ENCODE measurements at places on chromosomes 4 and X.
A peak's percentile ranks its signal among the peaks of the same experiment; 100 is the strongest.

DNA sequence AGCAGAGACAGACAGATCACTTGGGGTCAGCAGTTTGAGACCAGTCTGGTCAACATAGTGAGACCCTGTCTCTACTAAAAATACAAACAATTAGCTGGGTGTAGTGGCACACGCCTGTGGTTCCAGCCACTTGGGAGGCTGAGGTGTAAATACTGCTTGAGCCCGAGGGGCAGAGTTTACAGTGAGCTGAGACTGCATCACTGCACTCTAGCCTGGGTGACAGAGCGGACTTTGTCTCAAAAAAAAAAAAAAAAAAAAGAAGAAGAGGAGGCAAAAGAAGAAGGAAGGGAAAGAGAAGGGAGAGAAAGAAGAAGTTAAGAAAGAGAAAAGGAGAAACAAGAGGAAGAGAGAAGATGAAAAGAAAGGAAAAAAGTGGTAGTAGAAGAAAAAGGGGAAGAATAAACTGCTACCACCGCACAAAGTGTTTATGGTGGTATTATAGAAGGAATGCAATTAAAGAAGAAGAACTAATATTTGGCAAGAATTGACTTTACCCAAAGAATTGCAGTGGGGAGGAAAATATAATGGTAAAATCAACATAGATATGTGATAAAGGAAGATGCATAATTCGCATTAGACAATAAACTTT lies 19.6 kb upstream of the NSUN7 start:
- DNase-seq = no peak

DNA sequence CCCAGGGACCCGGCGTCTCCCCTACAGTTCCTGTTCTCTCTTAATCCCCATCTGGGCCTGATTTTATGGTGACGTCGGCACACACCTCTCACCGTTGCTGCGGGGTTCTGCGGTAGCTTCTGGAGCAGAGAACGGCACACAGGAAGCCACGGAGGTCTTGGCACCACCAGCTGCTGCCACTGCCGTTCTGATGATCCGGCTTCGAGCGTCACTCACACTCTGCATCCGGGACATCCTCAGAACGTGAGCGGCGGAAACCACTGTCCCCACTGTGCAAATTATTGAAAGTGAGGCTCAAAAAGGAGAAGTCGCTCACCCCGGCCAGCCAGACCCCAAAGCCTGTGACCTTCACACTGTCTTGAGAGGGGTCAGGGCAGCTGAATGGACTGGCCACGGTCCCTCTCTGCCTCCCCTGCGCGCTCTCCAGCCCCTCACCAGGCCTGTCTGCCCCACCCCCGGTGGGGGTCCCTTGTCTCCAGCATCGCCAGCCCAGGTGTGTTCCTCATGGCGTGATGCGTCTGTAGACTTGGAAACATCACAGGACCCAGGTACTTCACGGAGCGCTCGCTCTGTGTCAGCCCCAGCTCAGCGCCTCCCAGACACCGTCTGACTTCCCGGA lies 201.1 kb downstream of the AFAP1 start:
- no peak for DNase-seq

- no peak for DNase-seq
These were observed 171.7 kb upstream of the HCCS start for GRCh38 chrX:10939424-10939823.

GRCh38 chr4:8581094-8581861 lies 1.1 kb downstream of the GPR78 start:
- peak; percentile 53 for DNase-seq

- no peak for DNase-seq
These were observed 222.2 kb downstream of the KCNIP4 start for GRCh38 chr4:21726255-21726815.

DNA sequence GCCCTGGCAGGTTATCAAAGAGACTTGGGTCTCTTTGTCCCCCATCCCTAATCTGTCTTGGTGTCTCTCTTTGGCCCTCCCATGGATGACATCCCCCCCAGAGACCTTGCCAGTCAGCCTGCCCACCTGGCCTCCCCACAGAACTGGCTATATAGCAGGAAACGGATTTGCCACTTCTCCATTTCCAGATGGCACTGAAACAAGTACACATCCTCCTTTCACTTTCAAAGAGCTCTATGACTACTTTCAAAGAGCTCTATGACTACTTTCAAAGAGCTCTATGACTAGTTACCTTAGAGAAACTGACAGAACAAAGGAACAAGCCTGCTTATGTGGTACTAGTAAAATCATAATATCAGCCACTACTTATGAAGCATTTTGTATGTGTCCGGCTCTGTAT lies 175.3 kb downstream of the MAML3 start:
- no peak for DNase-seq

Measured in natural killer cell treated with Interleukin-12 subunit alpha and Interleukin-12 subunit beta and Interleukin-15 and Interleukin-18, amount 100 ng/mL, for 72 hours (primary cell).